Thyroid gland (tissue), 4 donors: ENCODE measurements at places on chromosomes 13 and 19. TPM values are rescaled to one million over a fixed set of nuclear protein-coding genes. Genes with fewer than 3 reads are reported as not detected.

- H3K27me3 ChIP-seq: no peaks in the 10 kb centered on the region
- no peak overlapping the region for H3K27ac ChIP-seq
- no peak for DNase-seq
- peaks cover 87% of the 10 kb centered on the region for H3K4me1 ChIP-seq
Measured at GRCh38 chr19:15286688-15287365, 45.5 kb downstream of the BRD4 start.

DNA sequence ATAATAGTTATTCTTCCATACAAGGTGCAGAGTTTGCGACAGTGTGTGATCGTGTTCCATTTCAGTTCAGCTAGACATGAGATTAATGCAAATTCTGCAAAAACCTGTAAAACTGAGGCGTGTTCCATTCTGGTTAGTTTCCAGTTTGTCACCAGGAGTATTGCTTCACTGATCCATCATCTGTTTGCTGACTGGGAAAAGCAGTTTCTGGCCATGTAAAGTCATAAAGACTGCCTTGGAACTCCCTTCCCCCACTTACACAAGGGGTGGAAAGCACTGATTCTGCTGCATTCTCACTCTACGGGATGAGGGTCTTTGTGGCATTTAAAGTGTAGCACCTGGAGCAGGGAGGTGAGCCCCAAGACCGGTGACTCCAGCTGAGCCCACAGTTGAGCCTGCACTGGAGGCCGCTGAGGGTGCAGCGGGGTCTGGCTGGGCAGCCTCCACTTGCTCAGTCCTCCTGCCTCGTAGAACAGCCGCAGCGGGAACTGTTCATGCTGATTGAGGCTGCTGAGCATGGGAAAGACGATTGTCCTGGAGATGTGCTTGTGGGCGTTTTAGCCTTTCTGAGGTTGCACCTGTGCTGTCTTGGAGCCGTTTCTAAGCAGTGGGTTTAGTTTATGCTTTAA lies 2.0 kb downstream of the ZNF57 start:
- H3K4me3 ChIP-seq: no peak overlapping the region
- no peak overlapping the region for H3K27ac ChIP-seq
- no peaks in the 10 kb centered on the region for H3K36me3 ChIP-seq
- H3K27me3 ChIP-seq: no peaks in the 10 kb centered on the region

DNA sequence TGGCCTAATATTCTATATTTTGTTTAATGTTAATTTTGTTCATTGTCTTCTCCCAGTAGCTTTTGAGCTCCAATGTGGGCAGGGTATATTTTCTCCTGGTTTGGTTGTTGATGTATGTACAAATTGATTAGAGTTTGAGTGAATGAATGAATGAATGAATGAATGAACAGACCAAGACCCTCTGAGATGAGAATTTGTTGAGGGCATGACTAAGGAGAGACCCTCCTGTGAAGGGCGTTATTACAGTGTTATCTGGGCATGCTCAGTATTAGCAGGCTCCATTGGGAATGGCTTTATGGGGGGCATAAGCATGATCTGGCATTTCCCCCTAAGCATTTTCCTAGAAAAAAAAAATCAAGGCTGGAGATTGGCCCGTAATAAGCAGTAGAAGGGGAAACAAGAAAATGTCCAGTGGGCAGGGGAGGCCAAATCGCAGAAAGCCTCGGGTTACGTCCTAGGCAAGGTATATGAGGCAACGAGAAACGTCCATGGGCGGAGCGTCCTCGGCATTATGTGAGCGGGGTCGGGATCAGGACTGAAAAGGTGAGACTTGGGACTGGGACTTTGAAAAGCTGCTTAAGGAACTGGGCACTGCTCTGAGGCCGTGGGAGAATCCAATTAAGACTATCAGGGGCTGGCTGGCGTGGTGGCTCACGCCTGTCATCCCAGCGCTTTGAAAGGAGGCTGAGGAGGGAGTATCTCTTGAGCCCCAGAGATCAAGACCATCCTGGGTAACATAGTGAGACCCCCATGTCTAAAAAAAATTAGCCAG lies 904 bp upstream of the ARHGAP33 start:
- H3K4me1 ChIP-seq: peaks cover 8% of the 10 kb centered on the region
- no peak overlapping the region for H3K4me3 ChIP-seq
- no peak for DNase-seq
- H3K36me3 ChIP-seq: no peaks in the 10 kb centered on the region
- no peak overlapping the region for H3K27ac ChIP-seq

GRCh38 chr19:1468274-1468820 lies 10.7 kb downstream of the C19orf25 start:
- H3K27me3 ChIP-seq: peaks cover 55% of the 10 kb centered on the region
- H3K36me3 ChIP-seq: no peaks in the 10 kb centered on the region

GRCh38 chr13:75636436-75637180 lies 478 bp downstream of the LMO7 start:
- H3K27ac ChIP-seq: peak overlapping the region; percentile 98
- H3K36me3 ChIP-seq: no peaks in the 10 kb centered on the region
- H3K4me3 ChIP-seq: peak overlapping the region; percentile 49

DNA sequence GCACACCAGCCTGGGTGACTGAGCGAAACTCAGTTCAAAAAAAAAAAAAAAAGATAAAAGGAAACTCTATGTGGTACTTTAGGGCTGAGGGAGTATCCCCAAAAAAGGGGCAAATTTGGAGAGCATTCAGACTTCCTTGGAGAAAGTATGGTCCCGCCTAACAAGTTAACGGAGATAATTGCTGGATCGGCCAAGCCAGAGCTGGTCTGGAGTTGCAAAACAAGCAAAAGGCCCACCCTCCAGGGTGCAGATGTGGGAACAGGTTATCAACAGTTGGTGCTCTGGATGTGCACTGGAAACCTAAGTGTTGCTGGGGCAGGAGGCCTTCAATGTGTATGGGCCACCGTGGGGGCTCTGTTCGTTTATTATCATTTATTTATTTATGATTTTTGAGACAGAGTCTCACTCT lies 2.8 kb downstream of the IQCN start:
- peaks cover 10% of the 10 kb centered on the region for H3K36me3 ChIP-seq
- no peaks in the 10 kb centered on the region for H3K27me3 ChIP-seq
- H3K27ac ChIP-seq: no peak overlapping the region
- H3K4me1 ChIP-seq: peaks cover 25% of the 10 kb centered on the region
- DNase-seq: no peak

- no peak overlapping the region for H3K27ac ChIP-seq
- no peak for DNase-seq
- no peaks in the 10 kb centered on the region for H3K27me3 ChIP-seq
Measured at GRCh38 chr19:30566681-30567420, 194.7 kb downstream of the ZNF536 start.

DNA sequence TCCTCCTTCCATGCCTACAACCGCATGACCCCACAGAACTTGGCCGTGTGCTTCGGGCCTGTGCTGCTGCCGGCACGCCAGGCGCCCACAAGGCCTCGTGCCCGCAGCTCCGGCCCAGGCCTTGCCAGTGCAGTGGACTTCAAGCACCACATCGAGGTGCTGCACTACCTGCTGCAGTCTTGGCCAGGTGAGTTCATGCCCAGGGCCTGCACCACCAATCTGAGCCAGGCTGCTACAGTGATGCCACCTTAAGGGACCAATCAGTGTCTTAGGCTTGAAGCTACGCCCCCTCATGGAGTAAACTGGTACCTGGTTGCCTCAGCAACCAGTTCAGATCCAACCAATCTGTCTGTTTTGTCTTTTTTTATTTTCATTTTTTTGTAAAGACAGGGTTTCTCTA lies 5.2 kb downstream of the SYDE1 start:
- H3K36me3 ChIP-seq: peaks cover 20% of the 10 kb centered on the region
- H3K27me3 ChIP-seq: no peaks in the 10 kb centered on the region
- DNase-seq: no peak
- no peak overlapping the region for H3K27ac ChIP-seq

SIGLEC9 gene
- 2.1 TPM for total RNA-seq

MBD3L2 gene
- not detected for total RNA-seq

CD33 gene
- 0.54 TPM for total RNA-seq
